Left lobe of liver (tissue), 2 donors: ENCODE measurements at places on chromosomes 3 and 15. TPM values are rescaled to one million over a fixed set of nuclear protein-coding genes. Genes with fewer than 3 reads are reported as not detected.

DNAH12 gene
- 0.20 TPM for total RNA-seq

INSYN1 gene
- 1.4 TPM for total RNA-seq

DNA sequence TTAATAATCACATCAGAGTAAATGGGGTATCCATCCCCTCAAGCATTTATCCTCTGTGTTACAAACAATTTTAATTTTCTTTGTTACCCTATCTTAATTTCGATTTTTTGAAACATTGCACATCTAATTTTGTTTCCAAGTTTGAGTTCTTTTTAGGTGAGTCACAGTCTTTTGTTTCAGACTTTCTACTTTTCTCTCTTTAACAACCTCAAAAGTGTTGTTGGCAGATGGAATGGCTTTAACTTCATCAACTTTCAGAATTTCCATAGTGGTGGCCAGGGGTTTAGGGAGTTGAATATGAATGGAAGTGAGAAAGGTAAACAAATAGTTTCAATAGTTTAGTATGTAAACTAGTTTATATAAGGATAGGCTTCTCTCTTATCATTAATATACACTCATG is 223.0 kb upstream of the MLF1 start:
- DNase-seq, result no peak

GRCh38 chr15:26875476-26875850 is 8.6 kb downstream of the GABRA5 start:
- DNase-seq, result no peak

DNA sequence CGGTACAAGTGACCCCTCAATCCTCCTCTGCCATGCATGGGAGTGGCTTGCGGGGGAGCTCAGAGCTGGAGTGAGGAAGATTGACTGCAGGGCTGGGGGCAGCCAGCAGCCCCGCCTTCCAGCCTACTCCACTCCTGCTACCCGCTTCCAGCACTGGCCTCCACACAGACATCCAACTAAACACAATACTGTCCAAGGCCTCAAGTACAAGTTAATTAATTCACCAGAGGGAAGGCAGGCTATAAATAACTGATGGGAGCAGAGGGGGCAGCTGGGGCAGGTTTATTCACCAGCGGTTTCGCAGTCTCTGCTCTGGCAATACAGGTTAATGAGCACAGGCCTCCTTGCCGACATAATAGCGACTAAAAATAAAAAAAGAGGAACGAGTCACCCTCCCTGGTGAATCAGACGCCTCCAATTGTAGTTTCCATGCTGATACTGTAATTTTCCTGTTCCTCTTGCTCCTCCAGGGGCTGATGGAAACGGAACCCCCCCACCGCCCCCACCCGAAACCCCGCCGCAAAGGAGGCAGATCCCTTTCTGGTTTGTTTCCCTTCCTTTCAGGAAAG is 166.4 kb upstream of the TLE3 start:
- DNase-seq, result no peak
